ENCODE measurements at places on chromosomes 2 and 18.

GRCh38 chr2:223055140-223055539 is 3.1 kb downstream of the KCNE4 start:
- DNase-seq, result no peak

- DNase-seq, result no peak
Measured at GRCh38 chr2:205814039-205814364, 131.7 kb downstream of the NRP2 start.

- no peak for DNase-seq
Measured at GRCh38 chr2:220224691-220225543, 597.5 kb downstream of the SLC4A3 start.

GRCh38 chr2:167355821-167356220 is 467.5 kb downstream of the XIRP2 start:
- DNase-seq, result no peak

- DNase-seq, result no peak
Measured at GRCh38 chr2:16123421-16123820, 183.1 kb downstream of the MYCN start.

- no peak for DNase-seq
Measured at GRCh38 chr2:233593201-233593600, 24.2 kb upstream of the UGT1A8 start.

- no peak for DNase-seq
Measured at GRCh38 chr2:188459061-188459460, 167.4 kb downstream of the GULP1 start.

DNA sequence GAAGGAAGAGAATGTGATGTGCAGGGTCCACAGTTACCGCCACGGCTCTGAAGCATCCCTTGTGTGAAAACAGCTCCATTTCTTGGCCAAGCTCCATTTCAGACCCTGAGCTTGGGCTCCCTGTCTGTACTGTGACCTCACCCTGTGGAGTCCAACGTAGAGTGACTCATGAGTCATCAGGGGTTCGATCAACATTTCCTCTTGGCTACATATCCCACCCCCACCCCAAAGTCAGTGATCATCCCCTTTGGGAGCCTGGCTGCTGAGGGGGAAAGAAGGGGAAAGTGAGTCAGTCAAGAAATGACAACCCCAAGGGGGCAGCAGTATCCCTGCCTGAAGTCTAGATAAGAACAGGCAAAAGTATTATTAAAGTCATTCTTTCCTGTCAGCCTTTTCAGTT is 62.2 kb downstream of the PAPOLG start:
- peak; percentile 53 for DNase-seq

DNA sequence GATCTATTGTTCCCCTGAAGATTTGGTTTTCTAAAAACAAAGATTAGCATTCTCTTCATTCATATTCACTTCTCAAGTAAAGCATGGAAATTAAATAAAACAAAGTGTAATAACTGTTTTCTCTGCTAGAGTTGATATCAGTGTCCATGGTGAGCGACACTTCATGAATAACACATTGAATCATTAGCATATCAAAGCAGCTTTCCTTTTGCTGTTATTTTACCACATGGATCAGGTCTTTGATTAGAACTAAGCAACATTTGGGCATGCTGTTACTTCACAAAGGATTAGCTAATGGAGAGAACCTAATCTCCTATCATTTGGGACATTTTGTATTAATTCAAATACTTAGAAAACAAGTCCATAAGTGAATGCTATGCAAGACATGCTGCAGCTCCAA is 368.8 kb upstream of the CDH19 start:
- DNase-seq, result no peak

DNA sequence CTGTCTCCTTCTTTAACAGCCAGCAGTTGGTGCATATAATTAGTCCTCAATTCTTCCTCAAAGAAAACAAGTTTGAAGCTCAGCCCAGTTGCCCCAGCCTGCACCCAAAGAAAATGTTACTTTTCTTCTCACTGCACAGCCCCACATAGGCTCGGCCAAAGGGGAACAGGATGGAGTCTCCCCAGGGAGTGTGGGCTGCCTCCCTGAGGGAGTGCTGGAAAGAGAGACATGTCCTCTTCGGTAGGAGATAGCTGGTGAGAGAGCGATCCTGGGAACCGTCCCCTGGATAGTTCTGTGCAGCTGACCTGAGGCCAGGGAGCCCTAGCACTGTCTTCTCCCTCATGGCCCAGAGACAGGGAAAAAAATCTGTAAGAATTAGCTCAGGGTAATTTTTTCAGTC is 37.9 kb upstream of the CD207 start:
- no peak for DNase-seq

GRCh38 chr2:20919297-20919800 is 96.4 kb upstream of the LDAH start:
- DNase-seq, result no peak

- no peak for DNase-seq
Measured at GRCh38 chr2:74738586-74738985, 84.5 kb downstream of the SEMA4F start.

DNA sequence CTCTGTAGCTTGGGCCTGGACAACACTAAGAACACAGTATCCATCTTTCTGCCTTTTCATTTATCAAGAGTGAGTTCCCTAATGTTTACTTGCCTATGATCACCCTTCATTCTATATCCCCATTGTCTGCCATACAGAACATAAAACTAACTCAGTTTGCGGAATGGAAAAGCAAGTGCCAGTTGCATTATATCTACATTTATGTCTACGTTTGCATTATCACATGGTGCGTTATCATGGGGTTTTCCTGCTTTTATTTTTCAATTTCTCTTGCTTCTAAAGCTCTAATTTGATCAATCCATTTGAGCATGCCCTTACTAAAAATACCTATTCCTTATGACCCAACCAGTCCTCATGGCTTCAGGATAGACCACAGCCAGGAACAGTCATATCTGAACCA is 421.6 kb upstream of the VWC2L start:
- no peak for DNase-seq

DNA sequence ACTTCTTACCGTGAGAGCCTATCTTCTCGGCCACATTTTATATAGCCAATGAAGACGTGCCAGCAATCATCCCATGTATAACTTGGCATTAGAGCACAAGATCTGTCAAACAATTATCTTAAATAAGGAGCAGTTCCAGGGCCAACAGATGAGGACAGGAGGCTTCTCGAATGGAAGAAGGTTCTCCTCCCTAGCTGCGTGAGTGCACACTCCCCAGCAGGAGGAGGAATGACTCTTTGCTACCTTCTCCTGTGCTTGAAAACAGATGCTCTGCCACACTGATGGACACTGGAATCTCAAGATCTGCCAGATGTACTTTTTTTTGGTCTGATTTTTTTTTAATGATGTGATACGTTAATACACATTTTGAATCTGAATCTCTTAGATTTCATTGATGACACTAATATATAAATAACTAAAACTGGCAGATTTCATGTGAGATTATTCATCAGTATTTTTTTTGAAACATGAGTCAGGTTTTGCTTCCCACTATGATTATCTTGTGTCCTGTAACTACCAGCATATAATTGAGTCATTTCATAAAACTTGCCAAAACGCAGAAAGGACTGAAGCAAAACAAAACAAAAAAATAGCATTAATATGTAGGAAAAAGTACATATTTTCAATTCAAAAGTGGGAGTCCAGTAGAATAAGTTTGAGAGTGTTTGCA is 626 bp upstream of the VIT start:
- DNase-seq, result no peak

- no peak for DNase-seq
Measured at GRCh38 chr2:229454934-229455631, 184.0 kb upstream of the PID1 start.

DNA sequence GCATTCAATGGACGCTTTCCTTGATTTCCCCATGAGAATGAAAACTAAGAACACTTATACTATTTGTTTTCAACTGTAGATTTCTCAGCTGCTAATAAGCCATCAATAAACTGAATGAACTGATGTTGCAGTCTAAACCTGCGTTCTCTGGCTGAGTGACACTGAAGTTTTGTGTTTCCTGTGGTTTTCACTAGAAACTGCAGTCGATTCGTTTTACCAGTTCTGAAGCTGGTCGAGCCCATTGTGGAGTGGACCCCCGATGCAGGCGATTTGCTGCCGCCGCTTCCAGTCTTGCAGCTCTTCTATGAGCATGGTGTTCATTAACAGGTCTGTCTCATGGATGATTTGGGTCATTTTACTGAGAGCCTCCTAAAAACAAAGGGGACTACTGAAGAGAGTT is 50.6 kb upstream of the STAT1 start:
- DNase-seq, result peak; percentile 35

- no peak for DNase-seq
Measured at GRCh38 chr2:235127931-235128330, 176.1 kb downstream of the SH3BP4 start.

- no peak for DNase-seq
Measured at GRCh38 chr2:9388950-9389911, 34.1 kb downstream of the ITGB1BP1 start.

DNA sequence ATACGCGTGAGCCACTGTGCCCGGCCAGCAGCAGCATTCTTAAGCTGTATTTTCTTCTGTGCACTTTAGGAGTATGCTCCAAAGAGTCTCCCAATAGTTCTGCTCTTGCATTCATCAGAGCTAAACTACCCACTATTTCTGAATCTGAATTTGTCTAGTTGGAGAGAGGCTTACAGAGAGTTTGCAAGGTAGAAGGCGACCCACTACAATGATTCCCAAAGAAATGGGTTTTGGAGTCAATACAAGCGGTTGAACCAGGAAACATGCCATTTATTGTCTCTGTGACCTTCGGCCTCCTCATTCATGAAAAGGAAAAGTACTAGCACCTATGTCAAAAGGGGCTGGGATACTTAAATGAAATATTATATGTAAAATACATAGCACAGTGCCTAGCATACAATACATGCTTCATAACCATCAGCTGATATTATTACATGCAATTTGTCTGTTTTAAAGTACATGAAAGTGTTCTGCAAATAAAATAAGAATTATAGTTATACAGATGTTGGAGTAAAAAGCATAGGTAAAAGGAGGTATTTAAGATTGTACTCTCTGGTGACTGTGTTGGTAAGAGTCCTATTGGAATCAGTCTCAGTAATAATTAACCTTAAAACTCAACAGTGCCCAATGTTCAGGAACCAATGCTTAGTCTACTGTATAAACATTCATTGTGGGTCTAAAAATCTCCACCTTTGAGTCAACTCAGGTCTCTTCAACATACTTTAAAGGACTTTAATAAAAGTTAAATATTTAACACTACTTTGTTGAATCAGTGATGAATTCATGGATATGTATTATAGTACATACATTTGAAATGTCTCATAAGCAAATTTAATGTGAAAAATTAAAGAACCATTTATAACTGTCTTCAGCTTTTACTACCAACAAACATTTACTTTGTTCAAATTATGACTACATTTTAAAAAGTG is 89.8 kb upstream of the GRB14 start:
- DNase-seq, result no peak

DNA sequence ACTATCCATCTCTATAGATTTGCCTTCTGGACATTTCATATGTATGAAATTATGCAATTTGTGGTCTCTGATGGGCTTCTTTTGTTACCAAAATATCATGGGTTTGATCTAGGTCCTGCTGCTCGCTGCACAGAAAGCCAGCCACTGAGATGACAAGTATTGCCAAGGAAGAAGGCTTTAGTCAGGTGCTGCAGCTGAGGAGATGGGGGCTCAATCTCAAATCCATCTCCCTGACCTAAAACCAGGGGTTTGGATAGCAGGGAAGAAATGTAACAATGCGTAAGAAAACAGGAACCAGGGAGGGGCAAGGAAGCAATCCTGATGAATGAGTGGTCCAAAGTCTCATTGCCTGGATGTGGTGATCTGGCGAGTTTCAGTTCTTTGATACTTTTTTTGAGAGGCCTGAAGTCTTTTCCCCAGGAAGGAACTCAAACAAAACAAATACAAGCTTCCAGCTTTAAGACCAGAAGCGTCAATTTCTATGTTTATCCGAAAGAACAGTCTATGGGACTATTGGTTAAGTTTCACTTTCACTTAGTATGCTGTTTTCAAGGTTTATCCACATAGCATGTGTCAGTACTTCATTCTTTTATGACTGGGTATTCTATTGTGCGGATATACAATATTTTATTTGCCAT is 3.4 kb upstream of the CKAP2L start:
- DNase-seq, result no peak

- no peak for DNase-seq
Measured at GRCh38 chr2:75003276-75003675, 44.8 kb downstream of the POLE4 start.

DNA sequence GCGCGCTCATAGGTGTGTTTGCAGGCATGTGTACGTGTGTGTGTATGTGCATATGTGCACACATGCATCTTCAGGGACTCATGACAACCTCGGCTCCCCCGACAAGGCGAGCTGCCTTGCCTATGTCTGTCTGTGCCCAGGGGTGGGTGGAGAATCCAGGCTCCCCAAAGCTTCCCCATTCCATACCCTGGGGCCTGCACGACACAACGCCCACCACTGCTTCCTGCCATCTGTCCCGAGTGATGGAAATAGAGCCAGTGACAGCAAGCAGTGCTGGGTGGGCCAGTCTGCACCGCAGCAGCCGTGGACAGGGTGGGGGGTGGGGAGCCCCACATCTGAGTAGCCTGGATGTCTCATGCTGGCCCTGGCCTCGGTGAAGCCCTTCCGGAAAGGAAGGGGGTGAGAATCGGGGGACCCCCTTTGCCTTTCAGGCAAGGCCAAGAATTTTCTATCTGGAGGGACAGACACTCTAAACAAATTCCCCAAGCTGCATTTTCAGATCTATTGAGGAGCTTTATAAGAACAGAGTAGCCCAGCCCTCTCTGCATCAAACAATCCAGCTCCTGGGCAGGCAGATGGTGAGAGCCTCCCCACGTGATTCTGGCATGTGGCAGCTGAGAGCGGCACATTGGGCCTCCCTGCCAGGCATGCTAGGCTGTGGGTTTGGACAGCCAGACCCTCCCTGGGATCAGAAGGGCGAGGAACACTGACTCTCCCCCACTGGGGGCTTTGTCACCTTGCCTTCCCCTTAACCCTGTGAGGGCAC is 4.9 kb downstream of the KCNIP3 start:
- DNase-seq, result no peak

- no peak for DNase-seq
Measured at GRCh38 chr2:66515743-66516142, 80.8 kb downstream of the MEIS1 start.

DNA sequence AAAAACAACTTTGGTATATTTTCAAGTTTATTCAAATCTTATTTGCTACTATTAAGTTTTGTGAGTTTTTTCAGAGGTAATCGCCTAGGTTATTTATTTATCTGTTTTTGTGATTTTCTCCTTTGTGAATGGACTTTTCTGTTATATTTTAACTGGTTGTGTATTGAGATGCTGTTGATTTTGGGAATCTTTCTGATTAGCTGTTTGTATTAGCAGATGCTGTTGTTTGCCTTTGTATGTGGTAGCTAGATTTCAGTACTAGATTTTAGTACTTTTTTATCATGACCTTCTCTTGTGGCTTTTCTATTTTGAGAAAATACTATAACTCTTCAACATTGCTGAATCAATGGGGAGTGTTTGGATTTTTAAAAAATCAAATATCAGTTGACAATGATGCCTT is 42.4 kb downstream of the TSHZ1 start:
- no peak for DNase-seq

- no peak for DNase-seq
Measured at GRCh38 chr18:64713284-64713683, 564.4 kb upstream of the LINC00305 start.

DNA sequence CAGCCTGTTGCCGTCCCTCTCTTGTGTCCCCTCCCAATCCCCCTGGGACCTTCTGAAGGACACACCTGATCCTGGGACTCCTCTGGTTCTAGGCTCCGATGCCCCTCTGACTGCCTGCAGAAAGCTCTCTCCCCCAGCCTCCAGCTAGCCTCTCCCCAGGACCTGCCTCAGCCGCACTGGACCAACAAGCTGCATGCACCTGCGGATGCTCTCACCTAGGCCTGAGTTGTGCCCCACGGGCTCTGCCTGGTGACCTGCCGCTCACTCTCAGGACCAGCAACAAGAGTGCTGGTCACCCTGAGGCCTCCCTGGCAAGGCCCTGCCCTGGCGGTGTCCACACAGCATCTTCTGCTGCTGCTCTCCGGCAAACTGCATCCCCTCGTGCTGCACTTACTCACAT is 63.0 kb downstream of the EIPR1 start:
- no peak for DNase-seq

Data from activated T-cell treated with anti-CD3 and anti-CD28 coated beads, Interleukin-2, amount 50 U/mL, for 1 hour (primary cell).